ENCODE measurements at places on chromosomes 3 and 15. TPM values are rescaled to one million over a fixed set of nuclear protein-coding genes. Genes with fewer than 3 reads are reported as not detected.

CRYGS gene
- 1.2 TPM for polyA plus RNA-seq

CTXN2 gene
- not detected for polyA plus RNA-seq

GRCh38 chr3:140007081-140007480, 72.1 kb downstream of the CLSTN2 start:
- no peak for DNase-seq

GRCh38 chr3:39136533-39137434, 16.6 kb downstream of the CSRNP1 start:
- DNase-seq: no peak

DNA sequence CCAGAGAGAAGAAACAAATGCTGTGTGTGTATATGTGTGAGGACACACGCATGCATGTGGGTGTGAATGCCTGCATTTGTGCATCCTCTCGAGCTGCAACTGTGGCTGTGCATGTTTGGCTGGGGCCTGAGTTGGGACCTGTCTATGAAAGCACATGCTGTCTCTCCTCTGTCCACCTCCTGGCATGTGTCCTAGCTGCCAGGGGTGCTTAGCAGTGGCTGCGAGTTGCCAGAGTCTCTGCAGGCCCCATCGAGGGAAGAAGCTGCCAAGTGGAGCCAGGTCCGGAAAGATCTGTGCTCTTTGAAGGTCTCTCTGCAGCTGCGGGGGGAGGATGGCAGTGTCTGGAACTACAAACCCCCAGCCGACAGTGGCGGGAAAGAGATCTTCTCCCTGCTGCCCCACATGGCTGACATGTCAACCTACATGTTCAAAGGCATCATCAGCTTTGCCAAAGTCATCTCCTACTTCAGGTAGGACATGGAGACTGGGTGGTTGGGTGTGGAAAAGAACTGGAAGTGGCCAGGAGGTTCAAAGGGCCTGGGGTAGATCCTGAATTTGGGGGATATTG, 30.7 kb downstream of the NR1I2 start:
- DNase-seq: no peak
